H7 (cell line): ENCODE measurements at places on chromosomes 6 and 20. TPM values are rescaled to one million over a fixed set of nuclear protein-coding genes. Genes with fewer than 3 reads are reported as not detected.

CCN6 gene
- total RNA-seq: not detected in 2 replicates

RIPPLY2 gene
- 0.33 and 0.90 TPM in 2 replicates for total RNA-seq

GRCh38 chr20:5835321-5835821, 85.2 kb downstream of the SHLD1 start:
- no peak for DNase-seq

- peak; percentile 48 for DNase-seq
Measured at GRCh38 chr6:149026530-149026942, 279.7 kb downstream of the UST start.
